ENCODE measurements at places on chromosomes 3 and 15.

GRCh38 chr15:97684249-97684648, 276.3 kb upstream of the ARRDC4 start:
- DNase-seq = no peak

- no peak for DNase-seq
These were observed 382.4 kb downstream of the IL5RA start for GRCh38 chr3:2727610-2728318.

GRCh38 chr3:88061746-88062145, 2.7 kb downstream of the ZNF654 start:
- DNase-seq = peak; percentile 76

GRCh38 chr15:33810073-33810595, 158.2 kb upstream of the CHRM5 start:
- DNase-seq = no peak

DNA sequence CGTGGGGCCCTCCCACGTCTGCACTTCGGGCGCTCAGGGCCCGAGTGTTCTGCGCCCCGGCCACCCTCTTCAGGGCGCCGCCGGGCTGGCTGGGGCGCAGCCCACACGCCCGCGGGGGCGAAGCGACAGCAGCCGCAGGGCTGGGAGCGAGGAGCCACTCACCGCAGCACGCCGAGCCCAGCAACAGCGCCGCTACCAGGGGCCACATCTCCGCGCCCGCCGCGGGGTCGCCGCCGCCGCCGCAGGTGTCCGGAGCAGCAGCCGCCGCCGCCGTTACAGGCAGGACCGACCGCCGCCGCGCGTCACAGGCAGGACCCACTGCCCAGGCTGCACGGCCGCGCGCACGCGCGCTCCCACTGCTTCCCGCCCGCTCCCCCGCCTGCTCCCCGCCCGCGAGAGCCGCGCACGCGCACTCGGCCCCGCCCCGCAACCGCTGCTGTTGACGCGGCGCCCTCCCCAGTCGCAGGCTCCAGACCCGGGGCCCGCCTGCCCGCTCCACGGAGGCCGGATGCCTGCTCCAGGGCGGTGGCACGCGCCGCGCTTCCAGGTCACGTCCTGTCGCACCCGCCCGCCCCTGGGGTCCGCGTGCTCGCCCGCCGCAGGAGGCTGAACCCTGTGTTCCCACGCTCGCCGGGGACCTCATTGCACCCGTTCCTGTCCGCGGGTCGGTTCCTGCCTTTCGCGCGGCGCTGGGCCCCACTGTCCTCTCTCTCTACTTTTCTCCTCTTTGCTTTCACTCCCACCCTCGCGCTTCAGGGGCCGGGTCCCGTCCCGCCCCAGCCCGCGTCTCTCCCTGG, at the start of gene CD47:
Gene CD47 (minus strand): TSS at position 331 of the 797 bp plus-strand sequence. CDS start 123 bp downstream, at position 208.
- DNase-seq = peak; percentile 89

- DNase-seq = no peak
These were observed 20.6 kb upstream of the SENP7 start for GRCh38 chr3:101533603-101533968.

GRCh38 chr3:103075282-103075681, 640.5 kb downstream of the ZPLD1 start:
- no peak for DNase-seq

- DNase-seq = peak; percentile 51
These were observed 71.2 kb downstream of the GOLIM4 start for GRCh38 chr3:168024537-168024941.

DNA sequence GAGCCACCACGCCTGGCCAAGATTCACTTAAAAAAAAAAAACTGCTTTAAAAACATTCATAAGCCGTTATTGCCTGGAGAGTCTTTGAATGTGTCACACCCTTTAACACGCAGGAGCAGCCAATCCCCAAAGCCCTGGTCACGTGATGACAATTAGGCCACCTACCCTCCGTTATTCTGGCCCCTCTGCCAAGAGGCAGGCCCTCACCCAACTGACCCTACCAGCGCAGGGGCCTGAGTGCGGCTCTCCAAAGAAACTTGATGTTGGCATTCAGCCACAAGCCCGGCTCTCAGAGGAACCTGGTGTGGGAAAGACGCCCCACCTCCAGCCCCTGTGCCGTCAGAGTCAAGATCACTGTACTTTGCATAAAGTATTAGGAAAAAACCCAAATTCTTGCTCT, 11.6 kb upstream of the MUC4 start:
- DNase-seq = no peak

- DNase-seq = no peak
These were observed 502.1 kb downstream of the ZBBX start for GRCh38 chr3:166877971-166878370.

DNA sequence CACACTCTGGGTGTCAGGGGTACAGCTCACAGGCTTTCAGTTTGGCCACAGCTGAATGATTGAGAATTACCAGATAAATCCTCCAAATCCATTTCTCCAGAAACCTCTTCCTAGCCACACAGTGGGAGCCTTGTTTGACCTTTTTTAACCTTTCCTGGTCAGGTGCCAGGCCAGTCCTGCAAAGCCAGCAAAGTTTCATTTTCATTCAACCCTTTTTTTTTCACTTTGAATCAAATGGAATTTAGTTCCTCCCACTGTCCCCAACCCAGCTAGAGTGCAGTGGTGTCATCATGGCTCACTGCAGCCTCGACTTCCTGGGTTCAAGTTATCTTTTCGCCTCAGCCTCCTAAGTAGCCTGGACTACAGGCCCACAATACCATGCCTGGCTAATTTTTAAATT, 67.8 kb downstream of the NSUN3 start:
- peak; percentile 7 for DNase-seq

DNA sequence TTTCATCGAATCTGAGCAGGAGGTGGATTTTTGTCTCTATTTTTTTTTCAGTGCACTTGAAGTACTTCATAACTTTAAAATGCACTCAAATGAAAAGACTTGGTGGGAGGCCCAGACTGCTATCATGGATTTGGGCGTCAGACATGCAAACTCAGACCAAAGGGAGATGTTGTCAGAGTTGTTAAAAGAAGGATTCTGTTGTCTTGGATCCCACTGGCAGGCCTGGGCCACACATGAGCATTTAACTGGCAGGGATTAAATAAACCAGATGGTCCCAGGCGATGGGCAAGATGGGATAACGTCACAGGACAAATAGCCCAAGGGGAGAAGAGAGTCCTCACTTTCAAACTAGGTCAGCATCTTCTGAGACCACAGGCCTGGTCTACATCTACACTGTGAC, 15.4 kb downstream of the RTP1 start:
- no peak for DNase-seq

DNA sequence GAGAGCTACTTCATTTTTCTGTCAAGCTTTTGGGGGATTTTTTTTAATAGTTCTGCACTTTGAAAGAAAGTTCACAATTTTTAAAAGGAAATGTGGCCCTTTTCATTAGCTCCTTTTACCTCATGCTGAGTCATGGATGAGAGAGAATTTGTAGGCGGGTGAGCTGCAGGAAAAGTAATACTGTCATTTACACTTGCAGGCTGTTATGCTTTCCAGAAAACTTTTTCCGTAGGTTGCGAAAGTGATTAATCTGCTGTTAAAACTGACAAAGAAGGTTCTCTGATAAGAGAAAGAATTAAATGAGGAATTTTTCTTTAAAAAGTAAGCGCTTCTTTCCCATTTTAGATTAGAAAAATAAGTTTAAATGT, 430.2 kb downstream of the LPP start:
- DNase-seq = peak; percentile 95

DNA sequence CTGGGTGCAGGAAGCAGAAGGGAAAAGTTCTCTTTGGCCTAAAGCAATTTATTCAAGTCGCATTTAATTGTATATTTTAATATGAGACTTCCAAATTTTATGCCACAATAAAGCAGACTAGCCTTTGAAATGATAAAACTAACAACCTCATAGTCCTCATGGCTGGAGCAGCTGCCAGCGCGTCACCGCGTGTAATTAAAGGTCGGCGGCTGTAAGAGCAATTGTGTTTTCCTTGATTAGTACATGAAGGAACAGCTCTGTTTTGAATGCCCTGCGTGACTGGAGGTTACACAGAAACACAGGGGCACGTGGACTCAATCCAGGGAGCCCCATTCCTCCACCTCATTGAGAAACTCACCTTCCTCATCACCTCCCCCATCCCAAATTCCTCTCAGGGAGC, 10.1 kb upstream of the LRRC15 start:
- no peak for DNase-seq

- DNase-seq = no peak
These were observed 15.7 kb upstream of the RBP1 start for GRCh38 chr3:139555249-139555648.

DNA sequence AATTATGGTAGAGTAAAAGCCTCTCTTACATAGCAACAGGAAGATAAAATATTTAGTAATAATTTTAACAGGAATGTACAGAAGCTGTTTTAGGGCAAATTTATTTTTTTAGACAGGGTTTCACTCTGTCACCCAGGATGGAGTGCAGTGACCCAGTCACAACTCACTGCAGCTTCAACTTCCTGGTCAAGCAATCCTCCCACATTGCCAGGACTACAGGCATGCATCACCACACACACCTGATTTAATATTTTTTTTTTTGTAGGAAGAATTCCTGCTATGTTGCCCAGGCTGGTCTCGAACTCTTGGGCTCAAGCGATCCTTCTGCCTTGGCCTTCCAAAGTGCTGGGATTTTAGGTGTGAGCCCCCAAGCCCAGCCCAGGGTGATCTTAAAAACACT, 61.1 kb downstream of the PCCB start:
- no peak for DNase-seq

DNA sequence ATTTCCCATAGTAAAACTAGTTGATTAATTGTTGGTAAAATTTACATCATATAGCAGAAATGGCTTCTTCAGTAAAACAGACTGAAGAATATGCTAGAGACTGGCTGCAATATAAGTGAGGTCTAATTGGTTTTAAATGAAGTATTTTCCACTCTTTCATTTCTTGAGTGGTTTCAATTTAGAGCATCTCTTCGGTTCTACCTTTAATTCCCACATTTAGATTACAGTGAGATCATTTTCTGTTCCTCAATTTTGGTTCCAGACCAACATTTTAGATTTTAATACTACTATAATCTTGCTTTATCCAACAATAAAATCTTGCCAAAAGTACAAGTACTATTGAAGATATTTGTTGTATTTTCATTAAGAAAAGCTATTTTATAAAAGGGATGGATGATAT, 1.0 kb upstream of the LRCH3 start:
- no peak for DNase-seq

DNA sequence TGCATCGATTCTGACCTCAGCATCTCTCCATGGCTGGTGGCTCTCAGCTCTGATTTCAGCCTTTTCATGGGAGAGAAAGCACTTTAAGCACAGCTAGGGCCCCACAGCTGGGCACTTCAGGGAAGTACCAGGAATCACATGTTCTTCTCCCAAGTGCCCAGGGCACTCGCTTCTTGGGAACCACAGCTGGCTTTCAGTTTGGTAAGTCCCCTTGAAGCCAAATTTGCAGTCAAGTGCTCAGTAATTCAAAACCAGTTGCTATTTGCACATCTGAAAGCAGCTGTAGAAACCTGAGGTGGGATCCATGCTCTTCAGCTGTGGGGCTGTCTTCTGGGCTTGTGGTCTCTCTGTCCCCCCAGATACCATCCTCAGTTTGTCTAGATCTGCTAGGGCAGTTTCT, 12.8 kb downstream of the GABRA5 start:
- DNase-seq = no peak

GRCh38 chr3:78698431-78698830, 1069.4 kb downstream of the ROBO1 start:
- no peak for DNase-seq

GRCh38 chr15:31563001-31563400, 236.4 kb downstream of the KLF13 start:
- no peak for DNase-seq

GRCh38 chr3:146177519-146177918, 16.5 kb upstream of the PLOD2 start:
- no peak for DNase-seq

DNA sequence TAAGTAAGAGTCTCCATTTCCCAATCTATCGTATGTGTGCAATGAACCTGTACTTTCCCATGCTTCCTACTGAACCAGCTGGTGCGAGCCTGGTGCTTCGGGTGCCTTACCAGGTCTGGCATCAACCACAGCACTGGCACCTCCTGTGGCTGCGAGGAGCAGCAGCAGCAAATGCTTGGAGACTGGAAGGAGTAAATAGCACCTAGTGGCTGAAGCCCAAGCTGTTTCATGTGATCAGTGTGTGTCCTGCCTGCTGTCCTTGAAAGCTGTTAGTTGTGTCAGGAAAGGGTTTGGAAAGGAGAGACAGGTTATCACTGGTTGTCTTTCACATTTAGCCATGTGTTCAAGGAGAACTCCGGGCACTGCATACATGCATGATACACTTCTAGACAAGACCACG, 31.8 kb downstream of the PCOLCE2 start:
- no peak for DNase-seq

DNA sequence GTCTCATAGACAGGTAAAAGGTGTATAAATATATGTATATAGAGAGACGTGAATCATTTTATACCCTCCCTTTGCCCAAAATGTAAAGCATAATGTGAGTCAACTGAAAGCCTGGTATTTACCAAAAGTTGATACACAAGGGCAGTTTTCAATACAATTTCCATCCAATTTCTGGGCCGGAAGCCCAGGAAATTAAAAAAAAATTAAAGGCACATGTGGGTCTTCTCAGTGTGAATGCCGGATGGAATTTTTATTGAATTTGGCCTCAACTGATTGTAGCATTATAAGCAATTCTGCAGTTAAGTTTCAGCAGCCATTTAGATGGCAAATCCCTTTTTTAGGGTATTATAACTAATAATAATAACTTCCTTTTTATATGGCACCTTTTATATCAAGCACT, 3.3 kb upstream of the CNTN3 start:
- DNase-seq = no peak

DNA sequence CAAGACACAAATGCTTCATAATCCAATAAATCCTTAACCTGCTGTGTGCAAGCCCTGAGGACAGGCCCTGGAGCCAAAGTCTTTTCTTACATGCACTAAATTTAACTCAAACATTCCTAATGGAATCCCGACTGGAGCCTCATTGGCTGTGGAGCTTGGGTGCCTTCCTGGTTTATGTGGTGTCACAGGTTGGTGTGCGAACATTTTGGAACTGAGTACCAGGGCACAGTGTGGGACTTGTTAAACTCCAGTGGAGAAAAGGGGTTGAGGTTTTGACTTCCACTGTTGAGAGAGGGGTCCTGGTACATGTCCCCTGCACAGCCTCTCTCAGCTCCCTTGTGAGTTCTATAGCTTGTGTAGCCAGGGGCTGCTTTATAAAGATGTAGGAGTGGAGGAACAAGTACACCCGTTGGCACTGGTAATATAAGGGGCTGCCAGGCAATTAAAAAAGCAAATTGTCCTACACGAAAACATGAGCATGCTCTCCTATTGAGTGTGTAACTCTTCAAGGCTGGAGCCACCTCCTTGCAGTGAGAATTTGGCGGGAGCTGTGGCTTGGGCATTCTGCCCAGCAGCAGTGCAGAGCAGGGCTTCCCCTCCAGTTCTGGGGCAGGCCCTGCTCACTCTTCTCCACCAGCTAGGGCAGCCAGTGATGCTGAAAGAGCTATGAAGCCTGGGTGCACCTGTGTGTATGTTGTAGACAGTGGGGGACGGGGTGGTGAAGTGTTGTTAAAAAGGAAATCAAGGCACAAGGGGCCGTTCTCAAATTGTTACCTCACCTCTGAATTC, 218.1 kb downstream of the CLSTN2 start:
- no peak for DNase-seq

Data from inflammatory macrophage treated with lipopolysaccharide for 4 hours (primary cell).